Activated T-helper 2 cell treated with anti-CD3 and anti-CD28 coated beads, Interferon-gamma antibody, Interleukin-2, Interleukin-4, amounts not matched to agents 10 μg/mL and 5 μg/mL and 100 μg/mL, durations not matched to agents 14 hours and 24 hours and 36 hours (primary cell): ENCODE measurements at places on chromosomes 3 and 15.

GRCh38 chr15:33584797-33585196 lies 274.0 kb downstream of the RYR3 start:
- DNase-seq = no peak

GRCh38 chr15:84766461-84767035 lies 18.2 kb downstream of the ZNF592 start:
- no peak for DNase-seq

DNA sequence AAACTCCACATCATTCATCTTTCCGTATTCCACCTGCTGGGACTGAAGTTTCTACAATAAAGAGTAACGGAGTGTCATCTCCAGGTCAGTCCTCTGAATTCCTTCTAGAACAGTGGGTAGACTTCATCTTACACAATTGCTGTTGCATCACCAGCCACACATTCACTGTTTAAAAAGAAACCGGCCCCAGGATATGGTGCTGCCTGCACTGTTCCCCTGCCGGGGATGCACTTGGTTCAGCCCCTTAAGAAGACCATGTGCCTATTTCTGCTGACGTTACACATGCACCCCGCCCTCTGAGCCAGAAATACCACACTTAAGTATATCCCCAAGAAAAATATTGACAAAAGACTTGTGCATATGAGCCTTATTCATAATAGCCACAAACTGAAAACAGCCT lies 233.4 kb downstream of the FEZF2 start:
- DNase-seq = no peak

GRCh38 chr3:53842436-53843194 lies 3.6 kb downstream of the CHDH start:
- no peak for DNase-seq

DNA sequence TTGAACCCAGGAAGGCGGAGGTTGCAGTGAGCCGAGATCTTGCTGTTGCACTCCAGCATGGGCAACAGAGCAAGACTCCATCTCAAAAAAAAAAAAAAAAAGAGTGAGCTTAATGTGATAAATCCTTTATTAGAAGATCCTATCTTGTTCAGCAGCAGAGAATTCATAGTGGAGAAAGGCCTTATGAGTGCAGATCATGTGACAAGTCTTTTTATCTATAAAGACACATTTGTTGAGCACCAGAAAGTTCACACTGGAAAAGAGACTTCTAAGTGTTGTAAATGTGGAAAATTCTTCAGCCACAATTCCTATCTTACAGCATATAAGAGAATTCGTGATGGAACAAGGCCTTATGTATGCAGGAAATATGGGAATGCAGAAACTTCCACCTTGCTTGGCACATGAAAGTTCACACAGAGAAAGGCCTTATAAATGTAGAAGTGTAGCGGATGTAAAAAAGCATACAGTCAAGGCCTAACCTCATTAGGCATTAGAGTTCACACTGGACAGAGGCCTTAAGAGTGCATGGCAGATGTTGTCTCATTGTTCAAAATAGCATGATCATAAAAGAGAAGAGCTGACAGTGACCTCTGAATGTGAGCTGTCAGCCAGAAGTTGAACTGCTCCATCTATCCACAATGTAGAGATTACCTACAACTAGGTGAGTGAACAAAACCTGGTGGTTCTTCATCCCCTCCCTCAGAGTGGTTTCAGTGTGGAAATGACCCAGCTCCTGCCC lies 16.7 kb downstream of the ADAM10 start:
- no peak for DNase-seq

- DNase-seq = no peak
Observed at GRCh38 chr3:56919797-56920195, 118.0 kb upstream of the ARHGEF3 start.

DNA sequence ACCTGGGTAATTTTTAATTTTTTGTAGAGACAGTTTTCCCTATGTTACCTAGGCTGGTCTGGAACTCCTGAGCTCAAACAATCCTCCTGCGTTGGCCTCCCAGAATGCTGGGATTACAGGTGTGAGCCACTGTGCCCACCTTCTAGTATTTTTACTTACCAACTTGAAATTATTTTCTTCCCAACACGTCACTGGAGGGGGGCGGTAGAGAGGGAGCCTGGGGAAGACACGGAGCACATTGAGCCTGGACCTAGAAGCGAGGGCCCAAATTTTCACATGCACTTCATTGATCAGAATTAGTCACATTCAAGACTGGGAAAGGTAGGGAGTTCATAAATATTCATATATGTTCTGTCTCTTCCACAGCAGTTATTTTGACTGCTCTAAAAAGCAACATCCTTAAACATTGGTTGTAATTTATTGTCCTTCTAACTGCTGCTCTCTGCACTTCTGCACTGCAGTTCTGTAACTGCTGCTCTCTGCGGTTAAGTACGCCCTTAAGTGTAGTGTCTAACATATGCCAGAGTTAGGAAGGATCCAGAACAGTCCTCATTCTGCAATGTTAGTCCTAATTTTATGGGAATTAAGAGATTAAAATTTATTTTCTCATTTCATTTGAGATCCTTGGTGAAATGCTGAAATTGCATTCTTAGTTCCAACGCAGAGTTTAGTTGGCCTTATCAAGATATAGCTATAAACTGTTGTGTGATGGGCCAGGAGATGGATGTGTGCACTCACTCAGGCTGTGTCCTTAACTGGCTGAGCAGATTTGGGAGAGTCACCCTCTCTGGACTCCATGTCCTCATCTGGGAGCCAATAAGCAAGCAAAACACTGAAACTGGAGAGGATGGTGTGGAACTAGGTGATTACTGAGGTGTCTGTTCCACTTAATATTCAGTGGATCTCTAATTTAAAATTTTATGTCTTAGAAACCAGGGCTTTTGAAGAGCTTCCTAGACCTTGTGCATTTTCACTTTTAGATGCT lies 98.2 kb downstream of the STRIT1 start:
- DNase-seq = no peak

- DNase-seq = no peak
Observed at GRCh38 chr3:114904633-114905032, 242.5 kb downstream of the ZBTB20 start.

DNA sequence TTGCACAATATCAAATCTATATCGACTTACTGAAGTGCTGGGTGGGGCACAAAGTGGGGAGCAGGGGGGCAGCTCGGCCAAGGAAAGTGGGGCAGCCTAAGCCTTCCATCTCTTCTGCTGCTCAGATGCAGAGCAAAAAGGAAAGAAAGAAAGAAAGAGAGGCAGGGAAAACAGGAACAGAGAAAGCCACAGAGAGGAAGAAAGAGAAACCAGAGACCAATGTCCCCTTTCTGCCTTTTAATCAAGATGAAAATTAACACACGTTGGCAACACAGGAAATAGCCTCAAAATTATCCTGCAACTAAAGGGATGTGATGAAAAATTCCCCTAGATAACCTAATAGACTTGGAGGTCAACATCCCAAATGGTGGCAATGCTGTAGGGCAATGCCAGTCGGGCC lies 72.2 kb upstream of the RAD18 start:
- DNase-seq = no peak

DNA sequence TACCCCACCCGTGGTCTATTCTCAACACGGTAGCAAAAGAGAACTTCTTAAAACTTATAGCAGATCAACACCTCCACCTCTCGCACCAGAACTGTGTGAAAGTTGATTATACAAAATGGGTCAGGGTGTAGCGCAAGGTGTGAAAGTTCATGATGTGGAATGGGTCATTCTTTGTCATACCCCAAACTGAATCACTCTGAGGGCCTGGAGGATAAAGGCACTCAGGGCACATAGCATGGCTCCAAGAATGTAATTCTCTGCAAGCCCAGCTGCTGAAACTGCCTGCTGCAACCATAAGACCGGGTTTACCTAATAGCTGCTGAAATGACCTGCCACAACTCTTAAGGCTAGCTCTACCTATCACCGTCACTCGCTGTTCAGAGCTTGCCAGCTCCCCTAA lies 70.0 kb downstream of the FOXP1 start:
- DNase-seq = no peak

DNA sequence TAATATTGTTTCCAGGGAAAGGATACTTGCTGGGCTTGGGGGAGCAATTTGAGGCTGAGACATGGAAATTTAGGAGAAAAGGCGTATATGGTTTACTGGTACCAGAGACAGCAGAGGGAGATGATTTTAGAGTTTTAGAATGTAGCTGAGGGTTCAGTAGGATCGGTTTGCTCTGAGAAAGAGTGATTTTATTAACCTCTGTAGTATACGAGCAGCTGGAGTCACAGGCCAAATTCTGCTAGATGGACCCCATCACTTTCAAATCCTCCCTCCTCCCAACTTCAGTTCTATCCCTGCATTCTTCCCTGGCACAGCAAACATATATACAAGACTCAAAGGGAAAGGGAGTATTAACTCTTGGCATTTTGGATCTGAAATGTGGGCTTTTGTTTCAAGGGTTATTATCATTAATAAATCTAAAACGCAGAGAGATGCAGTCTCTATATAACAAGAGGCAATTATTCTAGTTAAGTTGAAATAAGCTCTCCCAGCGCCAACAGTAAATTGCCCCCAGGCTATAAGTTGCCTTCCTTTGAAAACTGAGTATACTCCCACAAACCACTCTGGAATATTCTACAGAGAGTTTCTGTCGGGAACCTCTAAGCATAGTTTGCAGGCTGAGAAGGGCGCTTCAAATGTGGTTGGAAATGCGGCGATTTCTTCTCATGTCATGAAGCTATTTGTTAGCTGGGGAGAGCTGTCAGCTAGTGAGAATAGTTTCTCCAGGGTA lies 5.4 kb downstream of the CRABP1 start:
- no peak for DNase-seq
